ENCODE measurements at places on chromosomes 6 and 20.

- no peak for DNase-seq
Observed at GRCh38 chr6:144897441-144897921, 612.3 kb downstream of the UTRN start.

- DNase-seq = no peak
Observed at GRCh38 chr6:40990301-40990700, 48.7 kb downstream of the UNC5CL start.

- DNase-seq = no peak
Observed at GRCh38 chr6:38350220-38350619, 289.5 kb downstream of the BTBD9 start.

- DNase-seq = no peak
Observed at GRCh38 chr6:48553467-48554189, 442.6 kb upstream of the PTCHD4 start.

- peak; percentile 1 for DNase-seq
Observed at GRCh38 chr6:7124114-7124513, 16.4 kb downstream of the RREB1 start.

GRCh38 chr6:159169557-159170332, 545 bp downstream of the FNDC1 start:
- no peak for DNase-seq

- no peak for DNase-seq
Observed at GRCh38 chr6:20162515-20162914, 49.8 kb downstream of the MBOAT1 start.

- no peak for DNase-seq
Observed at GRCh38 chr6:170114956-170115855, 175.7 kb downstream of the DLL1 start.

- DNase-seq = no peak
Observed at GRCh38 chr20:38311491-38311890, 7.5 kb downstream of the BPI start.

DNA sequence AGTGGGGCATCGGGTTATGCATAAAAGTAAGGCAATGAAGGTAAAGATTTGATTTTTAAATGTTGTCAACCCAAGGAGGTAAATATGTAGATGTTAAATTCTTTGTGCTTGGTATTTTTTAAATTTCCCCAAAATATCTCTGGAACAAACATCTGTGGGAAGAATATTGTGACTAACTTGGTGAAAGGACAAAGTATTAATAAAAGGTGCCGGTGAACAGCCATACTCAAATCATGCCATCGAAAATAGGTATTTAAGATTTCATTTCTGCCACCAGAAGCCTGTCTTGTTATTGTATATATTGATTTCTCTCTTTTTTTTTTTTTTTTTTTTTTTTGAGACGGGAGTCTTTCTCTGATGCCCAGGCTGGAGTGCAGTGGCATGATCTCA, 12.6 kb upstream of the ZBTB2 start:
- no peak for DNase-seq

GRCh38 chr6:150057501-150057951, 11.4 kb downstream of the ULBP3 start:
- DNase-seq = no peak

- DNase-seq = no peak
Observed at GRCh38 chr6:63739094-63739687, 103.6 kb downstream of the PHF3 start.

- no peak for DNase-seq
Observed at GRCh38 chr6:137117581-137117980, 55.9 kb downstream of the IL22RA2 start.

DNA sequence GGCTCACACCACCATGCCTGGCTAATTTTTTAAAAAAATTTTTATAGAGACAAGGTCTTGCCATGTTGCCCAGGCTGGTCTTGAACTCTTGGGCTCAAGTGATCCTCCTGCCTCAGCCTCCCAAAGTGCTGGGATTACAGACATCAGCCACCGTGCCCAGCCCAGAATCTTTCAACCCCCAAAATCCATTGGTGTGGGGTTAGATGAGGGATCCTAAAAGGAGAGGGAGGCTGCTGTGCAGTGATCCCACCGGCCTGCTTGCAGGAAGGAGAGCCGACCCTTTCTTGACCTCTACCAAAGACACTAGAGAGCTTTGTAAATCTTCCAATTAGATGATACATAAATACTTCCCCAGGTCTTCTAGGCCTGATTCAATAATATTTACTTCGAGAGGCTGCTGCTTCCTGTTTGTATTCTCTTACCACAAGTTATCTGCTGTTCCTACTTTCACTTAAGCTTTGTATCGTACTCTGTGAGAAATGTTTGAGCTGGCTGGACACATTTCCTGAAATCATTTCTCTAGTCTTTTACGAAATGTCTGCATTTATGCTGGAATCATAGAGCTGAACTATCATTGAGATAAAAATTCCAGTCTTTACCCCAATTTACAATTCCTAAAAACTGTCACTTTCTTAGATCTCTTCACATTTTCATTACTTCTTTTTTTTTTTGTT, 49.3 kb upstream of the IER3 start:
- DNase-seq = peak; percentile 80

GRCh38 chr20:48574383-48574782, 253.4 kb downstream of the PREX1 start:
- no peak for DNase-seq

DNA sequence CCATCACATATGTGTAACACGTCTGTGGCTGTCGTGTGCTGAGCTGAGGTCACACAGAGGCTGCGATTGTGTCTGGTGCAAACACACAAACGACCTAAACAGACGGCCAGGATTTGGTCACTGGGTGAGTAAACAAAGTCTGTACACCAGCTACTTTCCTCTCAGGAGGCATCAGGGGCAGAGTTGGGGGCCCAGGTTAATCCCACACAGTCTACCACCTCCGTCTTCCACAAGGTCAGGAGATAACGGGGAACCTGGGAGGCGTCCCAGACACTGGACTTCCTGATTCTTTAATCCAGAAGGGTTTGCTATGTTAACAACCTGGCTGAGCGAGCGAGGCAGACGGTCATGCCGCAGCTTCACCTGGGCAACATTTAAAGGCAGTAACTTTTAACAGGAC, 1.5 kb downstream of the DACT2 start:
- DNase-seq = no peak

DNA sequence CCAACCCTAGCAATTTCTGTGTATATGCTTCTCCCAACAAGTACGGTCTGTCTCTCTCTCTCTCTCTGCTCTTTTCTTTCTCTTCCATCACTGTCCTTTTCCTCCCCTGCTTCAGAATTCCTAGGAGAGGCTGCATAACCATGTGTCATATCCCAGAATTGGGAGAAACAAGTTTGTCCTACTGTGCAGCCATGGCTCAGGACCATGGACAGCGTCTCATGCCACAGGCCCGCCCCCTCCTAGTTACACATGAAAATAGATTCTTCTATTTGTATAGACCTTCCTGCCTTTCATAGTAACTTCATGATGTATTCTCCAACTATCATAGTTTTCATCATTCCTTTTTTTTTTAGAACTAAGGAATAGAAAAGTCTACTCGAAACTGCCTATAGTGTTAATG, 98.0 kb downstream of the FNDC1 start:
- no peak for DNase-seq

GRCh38 chr20:62147125-62147524, 3.6 kb downstream of the SS18L1 start:
- DNase-seq = no peak

DNA sequence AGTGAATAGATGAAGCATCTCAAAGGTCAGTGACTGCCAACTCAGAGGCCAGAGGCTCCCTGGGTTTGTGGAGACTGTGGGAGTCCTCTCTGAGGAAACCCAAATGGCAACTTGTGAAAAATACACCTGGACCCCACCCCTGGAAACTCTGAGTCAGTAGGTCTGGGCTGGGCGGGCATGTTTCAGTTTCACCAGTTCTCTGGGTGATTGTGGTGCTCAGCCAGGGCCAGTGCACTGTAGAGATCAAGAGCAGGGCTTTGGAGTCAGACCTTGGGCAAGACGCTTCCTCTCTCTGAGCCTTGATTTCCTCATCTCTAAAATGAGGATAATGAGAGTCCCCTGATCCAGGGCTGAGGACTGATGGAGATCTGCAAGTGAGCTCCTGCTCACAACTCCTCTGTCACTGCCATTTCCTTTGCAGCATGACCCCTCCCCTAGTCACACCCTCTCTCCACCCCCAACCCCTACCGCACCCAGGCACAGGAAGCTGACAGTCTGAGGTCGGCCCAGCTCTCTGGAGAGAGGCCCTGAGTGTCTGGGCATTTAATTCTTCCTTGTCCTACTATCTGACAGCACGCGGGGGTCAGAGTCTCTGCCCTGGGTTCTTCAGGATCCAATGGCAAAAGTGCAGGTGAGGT, 5.1 kb downstream of the DEF6 start:
- peak; percentile 58 for DNase-seq

GRCh38 chr6:138421089-138421488, 17.1 kb downstream of the HEBP2 start:
- no peak for DNase-seq

DNA sequence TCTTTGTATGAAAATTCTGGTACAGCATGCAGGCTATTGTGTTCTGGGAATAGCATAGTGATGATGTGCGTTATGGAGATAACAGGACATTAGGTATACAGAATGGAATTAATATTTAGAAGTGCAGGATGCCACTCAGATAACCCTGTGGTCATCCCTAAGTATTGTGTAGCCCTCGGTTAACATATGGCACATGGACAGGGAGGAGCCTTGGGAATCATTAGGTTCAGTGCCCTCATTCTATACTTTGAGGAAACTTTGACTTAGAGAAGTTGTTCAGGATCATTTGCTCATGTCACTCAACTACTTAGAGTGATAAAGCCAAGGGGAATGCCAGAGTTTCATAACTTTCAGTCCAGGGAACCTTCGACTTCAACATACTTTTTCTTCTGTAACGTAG, 185.9 kb downstream of the UST start:
- DNase-seq = no peak

DNA sequence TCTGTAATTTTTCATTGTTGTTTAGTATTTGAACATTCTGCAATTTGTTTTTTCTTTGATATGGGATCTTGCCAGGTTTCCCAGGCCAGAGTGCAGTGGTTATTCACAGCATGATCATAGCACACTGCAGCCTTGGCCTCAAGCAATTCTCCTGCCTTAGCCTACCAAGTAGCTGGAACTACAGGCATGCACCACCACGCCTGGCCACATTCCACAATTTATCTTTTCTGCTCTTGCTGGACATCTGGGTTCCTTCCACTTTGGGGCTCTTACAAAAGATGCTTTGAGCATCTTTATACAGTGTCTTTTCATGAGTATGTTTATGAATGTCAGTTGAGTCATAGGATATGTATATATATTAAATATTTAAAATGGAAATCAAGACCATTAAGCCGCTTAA, 42.0 kb downstream of the PGM3 start:
- DNase-seq = no peak

- DNase-seq = no peak
Observed at GRCh38 chr6:129175066-129175465, 292.1 kb downstream of the LAMA2 start.

DNA sequence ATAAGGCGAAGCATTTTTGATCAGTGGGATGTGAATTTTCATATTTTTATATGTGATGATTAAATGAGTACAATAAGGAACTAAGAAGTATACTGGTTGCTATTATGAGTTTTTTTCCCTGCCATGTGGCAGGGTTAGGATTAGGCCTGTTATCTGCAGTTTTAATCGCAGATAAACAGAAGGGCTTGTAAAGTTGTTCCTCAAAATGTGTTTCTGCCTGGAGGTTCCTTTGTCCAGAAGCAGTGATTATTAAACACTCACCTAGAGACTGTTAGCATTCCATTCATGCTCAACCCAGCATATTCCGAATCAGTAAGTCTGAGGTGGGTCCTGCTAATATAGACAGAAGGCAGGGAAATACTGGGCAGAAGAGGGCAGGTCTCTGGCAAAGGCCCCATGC, 316.0 kb downstream of the CLIC5 start:
- DNase-seq = no peak

- DNase-seq = no peak
Observed at GRCh38 chr6:79385893-79386292, 151.3 kb downstream of the LCA5 start.

DNA sequence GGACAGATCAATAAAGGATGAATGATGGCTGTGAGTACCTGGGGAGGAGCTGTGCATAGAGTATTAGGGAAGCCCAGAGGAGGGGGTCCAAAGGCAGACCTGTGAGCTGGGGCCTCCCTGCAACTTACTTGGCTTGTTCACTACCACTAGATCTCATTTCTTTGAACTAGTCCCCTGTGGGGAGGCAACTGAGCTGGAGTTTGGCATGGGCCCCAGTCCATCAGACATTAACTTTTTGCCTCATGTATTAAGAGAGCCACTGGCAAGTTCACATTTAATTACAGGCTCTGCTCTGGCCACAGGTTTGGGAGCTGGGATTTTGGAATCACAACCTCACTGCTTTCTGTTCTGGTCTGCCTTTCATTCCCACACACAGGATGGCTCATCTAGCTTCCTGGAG, 254.1 kb downstream of the PRL start:
- DNase-seq = no peak

GRCh38 chr20:62010551-62011402, 54.9 kb downstream of the TAF4 start:
- peak; percentile 31 for DNase-seq

GRCh38 chr20:21118782-21119181, 7.1 kb upstream of the KIZ start:
- no peak for DNase-seq

DNA sequence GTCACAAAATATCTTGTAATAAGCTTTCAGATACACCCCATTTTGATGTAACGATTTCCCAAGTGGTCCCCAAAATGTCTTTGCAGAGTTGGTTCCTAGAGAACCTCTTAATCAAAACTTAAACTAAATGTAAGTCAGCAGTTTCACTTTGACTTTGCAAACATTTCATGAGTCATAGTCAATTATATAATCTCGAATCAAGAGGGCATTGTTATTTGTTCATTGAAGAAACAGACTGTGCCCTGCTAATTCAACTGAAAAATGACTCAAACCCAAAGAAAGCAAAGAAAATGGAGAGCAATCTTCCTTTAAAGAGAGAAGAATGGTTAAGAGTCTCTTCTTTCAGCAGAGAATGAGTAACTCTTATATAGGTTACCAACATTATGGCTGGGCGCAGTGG, 58.3 kb downstream of the IPCEF1 start:
- DNase-seq = peak; percentile 18

GRCh38 chr6:152975204-152975915, 7.5 kb downstream of the FBXO5 start:
- DNase-seq = no peak

- DNase-seq = no peak
Observed at GRCh38 chr20:51354191-51354768, 188.2 kb downstream of the NFATC2 start.

DNA sequence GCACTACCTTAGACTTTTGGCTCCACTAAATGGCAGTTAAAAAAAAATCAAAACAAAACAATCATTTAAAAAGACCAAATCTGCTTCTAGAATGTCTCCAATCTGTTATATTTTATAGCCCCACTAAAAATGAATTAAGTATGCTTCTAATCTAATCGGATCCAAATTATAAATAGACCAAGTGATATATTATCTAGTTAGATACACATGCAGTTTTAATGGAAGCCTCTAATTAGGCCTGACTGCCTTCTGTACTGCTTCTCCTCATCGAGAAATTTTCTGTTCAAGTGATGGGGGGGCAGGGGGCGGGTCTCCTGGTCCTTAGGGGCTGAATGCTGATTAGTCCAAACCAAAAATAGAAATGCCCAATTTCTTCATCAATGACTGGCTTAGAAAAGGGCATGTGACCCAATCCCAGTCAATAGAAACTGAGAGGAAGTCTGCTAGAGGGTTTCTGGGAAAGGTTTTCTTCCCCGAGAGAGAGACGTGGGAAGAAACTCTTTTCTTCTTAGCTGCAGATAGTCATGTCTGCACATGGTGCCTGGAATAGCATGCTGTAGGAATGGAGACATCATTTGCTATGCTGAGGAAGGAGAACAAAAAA, 6.9 kb downstream of the SESN1 start:
- no peak for DNase-seq

Measured in bone marrow (tissue), 2 donors.